ENCODE measurements at places on chromosomes 3 and 15.

GRCh38 chr3:59425942-59426341 is 376.1 kb upstream of the CFAP20DC start:
- DNase-seq = peak; percentile 53

- DNase-seq = no peak
Observed at GRCh38 chr15:71945012-71945411, 134.7 kb downstream of the NR2E3 start.

- DNase-seq = no peak
Observed at GRCh38 chr3:30845606-30846005, 48.9 kb downstream of the GADL1 start.

DNA sequence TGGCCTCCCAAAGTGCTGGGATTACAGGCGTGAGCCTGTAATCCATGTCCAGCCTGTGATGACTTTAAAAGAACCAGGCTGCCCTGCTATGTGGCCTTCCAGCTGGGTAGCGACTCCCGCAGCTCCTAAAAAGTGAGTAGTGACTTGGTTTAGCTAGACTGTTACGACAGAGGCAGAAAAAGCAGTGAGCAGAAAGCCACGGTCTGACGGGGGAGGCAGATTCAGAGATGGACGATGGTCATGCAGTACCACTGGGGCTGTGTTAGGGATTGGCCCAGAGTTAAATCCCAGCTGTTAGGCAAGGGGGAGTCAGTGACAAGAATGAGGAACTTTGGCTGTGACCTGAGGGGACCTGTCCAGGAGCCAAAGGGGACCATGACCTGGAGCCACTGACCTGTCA is 3.1 kb upstream of the RPL29 start:
- no peak for DNase-seq

GRCh38 chr15:28979208-28979841 is 93.6 kb downstream of the APBA2 start:
- DNase-seq = no peak

DNA sequence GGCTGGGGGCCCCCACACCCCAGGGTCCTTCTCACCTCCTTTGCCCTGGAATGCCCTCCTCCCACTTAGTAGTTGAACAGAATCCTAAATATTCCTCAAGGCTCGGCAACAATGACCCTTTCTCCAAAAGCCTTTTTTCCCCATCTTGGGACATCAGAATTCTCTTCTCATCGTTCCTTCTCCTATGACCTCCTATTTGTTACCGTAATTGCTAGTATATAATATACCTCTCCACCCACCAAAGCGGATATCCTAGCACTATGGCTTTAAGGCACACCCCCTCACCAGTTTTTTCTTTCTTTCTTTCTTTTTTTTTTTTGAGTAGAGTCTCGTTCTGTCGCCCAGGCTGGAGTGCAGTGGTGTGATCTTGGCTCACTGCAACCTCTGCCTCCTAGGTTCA is 16.8 kb downstream of the HDAC11 start:
- DNase-seq = no peak

DNA sequence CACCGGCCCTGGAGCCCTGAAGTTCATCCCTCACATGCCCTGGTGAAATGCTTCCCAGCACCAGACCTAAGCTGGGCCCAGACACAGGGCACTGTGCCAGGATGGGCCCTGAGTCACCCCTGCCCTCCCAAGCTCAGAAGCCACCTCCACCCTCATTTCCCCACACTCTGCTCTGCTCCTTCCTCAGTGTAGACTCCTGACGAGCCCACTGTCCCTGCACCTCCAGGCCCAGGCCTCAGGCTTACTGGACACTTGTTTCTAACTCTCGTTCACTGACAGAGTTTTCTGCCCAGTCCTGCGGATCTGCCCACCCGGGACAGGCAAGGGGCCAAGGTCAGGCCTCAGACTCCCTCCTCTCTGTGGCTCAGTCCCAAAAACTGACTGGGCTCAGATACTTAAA is 112.6 kb upstream of the RNF7 start:
- no peak for DNase-seq

GRCh38 chr3:51024121-51024520 is 349.4 kb downstream of the DOCK3 start:
- no peak for DNase-seq

DNA sequence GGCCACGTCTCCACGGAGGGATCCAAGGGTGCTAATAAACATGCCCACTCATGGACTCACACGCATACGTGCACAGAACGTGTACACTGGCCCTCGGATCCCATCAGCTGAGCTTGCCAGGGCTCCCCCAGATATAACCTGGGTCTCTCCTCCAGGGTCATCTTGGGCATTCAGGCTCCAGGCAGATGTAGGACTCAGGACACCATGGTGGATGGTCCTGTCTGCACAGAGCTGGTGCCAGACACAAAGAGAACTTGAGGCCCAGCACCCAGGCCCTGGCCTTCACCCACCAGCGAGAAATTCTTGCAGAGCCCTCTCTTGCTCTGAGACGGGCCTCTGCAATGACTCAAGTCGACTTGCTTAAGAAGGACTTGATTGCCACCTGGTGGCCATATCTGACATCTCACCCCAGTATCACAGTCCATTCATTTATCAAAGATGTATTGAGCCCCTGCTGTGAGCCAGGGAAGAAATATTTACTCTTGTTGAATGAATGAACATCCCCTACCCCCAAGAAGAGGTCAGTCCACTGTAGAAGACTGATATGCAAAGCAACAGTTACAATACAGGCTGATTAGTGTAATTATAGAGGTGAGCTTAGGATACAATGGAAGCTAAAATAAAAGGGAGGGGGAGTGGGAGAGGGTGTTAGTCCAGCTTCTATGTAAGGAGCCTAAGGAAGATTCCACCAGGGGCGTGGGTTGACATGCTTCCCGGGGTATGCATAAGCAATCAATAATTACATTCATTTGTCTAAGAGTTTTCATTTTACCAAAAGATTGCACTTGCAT is 34.2 kb upstream of the VPS8 start:
- peak; percentile 76 for DNase-seq

DNA sequence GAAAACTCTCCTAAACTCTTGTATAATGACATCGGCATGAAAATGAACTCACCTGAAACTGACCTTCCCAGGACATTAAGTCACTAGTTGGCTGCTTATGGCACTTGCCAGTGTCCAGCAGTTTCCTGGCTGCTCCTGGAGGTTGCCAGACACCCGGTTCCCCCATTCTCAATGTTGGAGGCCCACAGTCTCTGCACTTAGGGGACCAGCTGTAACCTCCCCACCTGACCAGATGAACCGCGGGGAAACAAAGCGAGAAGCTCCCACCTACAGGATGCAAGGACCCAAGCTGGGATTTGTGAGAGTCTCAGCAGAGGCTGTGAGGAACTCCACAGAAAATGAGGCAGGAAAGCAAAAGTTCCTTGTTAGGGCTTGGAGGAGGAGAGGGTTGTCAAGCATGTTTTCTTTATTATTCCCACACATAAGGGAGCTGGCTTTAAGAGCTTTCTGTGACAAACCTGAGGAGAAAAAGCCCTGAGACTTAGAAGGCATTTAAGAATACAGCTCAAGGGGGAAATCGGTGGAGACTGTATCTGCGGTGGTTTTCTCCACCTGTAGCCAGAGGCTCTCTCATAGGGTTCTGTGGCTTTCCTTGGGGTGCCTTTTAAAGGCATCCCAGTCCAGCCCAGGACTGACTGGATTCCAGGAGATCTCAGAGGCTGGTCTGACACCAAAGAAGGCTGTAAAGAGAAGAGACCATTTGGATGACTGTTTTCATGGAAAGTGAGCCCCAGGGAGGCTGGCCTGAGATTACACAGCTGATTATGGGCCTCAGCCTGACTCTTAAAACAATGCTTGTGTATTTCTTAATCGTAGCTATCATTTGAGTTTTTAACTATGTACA is 4.6 kb downstream of the TPM1 start:
- DNase-seq = no peak

- DNase-seq = no peak
Observed at GRCh38 chr3:150030841-150031240, 60.1 kb upstream of the PFN2 start.
